AG08396 (cell line): ENCODE measurements at places on chromosomes 13 and 19.

- DNase-seq = no peak
Observed at GRCh38 chr13:46982856-46983582, 86.2 kb upstream of the HTR2A start.

DNA sequence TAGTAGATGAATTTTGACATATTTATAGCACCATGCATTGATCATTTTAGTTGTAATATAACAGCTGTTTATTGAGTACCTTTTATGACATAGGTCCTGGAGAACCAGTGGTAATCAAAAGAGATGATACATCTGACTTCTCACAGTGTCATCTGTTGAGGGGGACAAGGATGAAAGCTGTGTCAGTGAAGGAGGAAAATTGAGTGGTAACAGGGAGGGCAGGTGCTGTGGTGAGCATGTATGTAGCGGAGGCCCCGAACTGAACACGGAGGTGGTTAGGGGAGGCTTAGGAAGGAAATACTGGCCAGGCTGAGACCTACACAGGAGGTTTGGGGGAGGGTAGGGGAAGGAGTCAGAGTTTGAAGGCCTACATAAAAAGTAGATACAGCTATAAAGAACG, 199.7 kb downstream of the GGACT start:
- DNase-seq = no peak

DNA sequence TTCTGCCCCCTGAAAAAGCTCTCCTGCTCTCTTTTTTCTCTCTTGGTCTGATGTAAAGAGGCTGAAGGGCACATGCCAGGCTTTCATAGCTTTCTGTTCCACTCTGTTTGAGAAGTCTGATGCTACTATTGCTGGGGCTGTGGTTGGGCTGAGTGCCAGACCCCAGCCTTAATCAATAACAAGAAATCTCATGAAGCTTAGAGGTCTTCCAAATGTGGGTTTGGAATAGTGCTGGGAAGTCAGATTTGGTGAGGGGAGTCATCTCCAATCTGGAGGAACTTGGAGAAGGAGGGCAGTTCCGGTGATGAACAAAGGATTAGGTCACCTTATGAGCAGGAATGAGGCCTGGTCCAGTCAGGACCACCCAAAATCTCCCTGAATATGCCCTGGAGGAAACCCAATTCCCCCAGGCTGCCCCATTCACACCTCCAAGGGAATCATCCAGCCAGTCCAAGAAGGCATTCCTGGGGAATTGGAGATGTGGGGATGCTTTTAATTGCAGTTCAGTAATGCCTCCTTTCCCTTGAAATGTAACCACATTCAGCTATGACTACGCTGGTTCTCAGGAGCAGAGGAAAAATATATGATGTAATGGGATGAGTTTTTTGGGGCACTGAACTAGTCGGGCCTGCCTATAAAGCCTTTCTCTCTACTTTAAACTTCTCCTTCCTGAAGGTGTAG, 102.0 kb downstream of the STARD13 start:
- peak; percentile 19 for DNase-seq

DNA sequence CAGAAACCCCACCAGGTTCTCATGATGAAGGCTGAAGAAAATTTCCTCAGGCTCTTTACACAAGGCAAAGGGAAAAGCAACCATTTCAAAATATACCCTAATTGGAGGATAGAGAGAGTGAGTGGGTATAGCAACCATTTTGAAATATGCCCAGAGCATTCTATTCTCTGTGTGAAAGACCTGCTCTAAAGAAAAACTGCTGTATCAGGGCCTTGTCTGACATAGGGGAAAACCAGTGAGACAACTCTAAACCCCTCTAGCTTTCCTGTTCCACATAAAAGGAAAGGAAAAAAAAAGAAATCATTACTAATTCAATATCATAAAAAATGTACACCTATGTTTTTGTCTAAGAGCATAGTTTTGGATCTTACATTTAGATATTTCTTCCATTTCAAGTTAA, 42.3 kb downstream of the TPTE2 start:
- DNase-seq = no peak

GRCh38 chr19:48296963-48297734, 27.3 kb downstream of the ZNF114 start:
- no peak for DNase-seq

DNA sequence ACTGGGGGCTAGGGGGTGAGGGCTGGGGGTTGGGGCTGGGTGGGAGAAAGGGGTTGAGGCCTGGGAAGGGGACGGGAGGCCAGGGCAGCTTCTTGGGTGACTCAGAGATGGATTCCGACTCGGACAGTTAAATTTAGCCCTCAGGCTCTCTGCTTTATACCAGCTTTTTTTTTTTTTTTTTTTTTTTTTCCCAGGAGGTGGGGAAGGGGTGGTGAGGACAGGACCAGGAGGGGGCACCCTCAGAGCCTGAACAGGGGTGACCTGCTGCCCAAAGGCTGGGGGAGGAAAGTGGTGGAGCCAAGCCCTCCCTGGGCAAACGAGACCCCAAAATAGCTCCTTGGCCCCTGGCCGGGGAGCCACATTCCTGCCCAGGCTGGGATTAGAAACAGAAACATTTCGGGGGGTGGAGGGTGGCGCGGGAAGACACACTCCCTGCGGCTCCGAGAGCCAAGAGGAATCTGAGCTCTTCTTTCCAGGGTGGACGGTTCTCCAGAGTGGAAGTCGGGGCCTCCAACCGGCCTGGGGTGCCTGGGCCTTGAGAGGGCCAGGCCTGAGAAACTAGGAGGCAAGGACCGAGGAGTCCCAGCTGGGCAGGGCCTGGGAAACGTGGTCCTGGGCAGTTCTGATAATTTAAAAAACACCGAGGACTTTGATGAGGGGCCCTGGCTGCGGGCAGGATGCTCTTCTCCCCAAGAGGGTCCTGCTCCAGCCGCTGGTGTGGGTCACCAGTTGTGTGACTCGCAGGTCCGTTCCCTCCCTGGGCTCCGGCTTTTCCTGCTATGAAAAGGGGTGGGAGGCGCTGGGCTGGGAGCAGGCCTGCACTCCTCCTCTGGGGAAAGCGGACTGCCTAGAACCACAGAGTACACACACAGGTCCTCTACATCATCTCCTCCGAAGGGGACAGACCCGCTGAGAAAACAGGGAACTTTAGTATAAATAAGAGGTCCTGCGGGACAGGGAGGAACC, 813 bp upstream of the DMPK start:
- peak; percentile 88 for DNase-seq

DNA sequence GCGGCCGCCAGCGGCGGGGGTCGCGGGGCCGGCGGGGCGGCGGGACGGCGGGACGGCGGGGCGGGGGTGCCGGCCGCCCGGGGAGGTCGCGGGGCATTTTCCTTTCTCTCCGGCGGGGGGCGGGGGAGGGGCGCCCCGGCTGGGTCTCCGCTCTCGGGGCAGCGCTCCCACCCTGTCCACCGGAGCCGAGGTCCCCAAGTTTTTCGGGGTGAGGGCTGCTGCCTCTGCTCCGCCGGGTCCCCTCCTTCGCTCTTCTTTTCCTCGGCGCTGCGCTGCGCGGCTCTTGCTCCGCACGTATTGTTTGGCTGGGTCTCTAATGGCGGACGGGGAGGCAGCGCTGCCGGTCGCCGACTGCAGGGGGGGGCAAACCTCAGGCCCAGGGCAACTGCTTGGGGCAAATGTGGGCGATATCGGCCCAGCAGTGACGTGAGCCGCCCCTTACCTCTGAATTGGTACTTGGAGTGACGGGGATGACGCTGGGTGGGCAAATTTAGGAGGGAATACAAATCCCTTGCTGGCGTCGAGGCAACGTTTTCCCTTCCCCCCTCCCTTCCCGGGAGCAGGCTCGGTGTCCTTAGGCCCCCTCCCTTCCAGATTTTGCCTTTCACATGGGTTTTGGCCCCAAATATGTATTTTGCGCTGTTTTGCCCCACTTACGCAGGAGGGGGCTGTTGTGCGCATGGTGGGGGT, 759 bp downstream of the ZMYM2 start:
- DNase-seq = peak; percentile 70

DNA sequence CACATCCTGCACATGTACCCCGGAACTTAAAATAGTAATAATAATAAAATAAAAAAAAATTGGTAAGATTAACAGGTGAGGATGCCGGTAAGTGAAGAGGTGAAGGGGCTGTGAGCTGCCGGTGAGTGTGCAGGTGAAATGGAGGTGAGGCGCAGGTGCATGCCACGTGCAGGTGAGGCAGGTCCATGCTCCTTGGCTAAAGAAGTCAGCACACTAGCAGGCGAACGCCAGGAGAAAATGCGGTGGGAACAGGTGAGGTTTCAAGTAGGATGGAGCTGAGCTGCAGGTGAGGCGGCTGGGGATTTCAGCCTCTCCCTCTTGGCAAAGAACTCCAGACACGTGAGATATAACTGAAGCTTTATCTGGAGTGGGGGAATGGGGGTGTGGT, 7.5 kb upstream of the TNFSF14 start:
- no peak for DNase-seq

GRCh38 chr19:58237324-58237723, 8.6 kb downstream of the ZNF544 start:
- DNase-seq = no peak

- no peak for DNase-seq
Observed at GRCh38 chr13:32663660-32664059, 77.4 kb downstream of the PDS5B start.

DNA sequence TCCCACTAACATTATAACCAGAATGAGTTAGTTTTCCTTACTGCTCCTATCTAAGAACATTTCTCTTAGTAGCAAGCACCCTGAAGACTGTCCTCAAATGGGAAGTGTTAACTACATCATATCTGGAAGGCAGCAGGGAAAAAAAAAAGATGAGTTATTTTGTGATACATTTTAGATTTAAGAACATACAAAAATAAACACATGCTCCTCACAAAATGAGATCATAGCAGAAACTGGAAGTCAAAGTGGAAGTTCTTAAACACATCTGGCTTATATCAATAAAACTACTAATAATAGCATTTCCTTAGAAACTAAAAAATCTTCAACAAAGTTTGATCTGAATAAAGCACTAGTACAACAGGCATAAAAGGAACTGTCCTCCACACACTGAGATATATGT, 70.4 kb downstream of the SLITRK6 start:
- no peak for DNase-seq

DNA sequence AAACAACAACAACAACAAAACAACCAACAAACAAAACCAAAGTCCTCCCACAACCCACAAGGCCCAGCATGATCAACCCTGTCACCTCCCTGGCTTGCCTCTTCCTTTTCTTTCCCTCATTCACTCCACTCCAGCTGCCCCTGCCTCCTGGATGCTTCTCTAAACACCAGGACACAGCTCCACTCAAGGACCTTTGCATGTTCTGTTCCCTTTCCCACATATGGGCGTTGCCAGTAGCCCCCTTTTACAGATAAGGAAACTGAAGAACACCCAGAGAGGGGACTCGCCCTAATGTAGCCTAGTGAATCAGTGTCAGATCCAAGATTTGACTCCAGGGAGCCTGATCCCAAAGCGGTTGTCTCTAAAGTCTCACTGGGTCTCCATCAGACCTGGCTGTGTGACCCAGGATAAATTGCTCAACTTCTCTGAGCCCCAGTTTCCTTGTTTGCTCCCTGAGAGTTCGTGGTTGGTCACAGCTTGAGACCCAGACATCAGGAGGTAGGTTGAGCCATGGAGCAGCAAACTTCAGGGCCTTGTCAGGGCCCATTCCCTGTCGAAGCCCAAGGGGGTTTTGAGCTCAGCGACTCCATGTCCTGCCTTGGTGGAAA, 3.0 kb upstream of the DOCK6 start:
- DNase-seq = no peak

GRCh38 chr13:73173279-73173811, 114.5 kb downstream of the KLF5 start:
- DNase-seq = no peak

DNA sequence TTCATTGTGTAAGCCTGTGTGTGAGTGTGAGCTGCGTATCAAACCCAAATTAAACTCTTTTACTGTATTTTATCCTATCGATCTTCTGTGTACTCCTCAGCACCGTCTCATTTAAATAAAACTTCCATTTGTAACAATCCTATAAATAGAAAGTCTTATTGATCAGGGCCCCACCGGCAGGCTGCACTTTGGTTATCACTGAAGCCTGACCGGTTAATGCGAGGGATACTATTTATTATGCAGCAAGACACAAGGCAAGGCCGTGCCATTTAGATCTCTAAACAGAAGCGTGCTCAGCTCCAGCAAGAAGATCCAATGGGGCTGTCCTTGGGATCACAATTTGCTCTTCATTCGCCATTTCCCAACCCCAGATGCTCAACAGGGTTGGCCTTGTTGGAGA, 252.6 kb upstream of the TSHZ3 start:
- no peak for DNase-seq

DNA sequence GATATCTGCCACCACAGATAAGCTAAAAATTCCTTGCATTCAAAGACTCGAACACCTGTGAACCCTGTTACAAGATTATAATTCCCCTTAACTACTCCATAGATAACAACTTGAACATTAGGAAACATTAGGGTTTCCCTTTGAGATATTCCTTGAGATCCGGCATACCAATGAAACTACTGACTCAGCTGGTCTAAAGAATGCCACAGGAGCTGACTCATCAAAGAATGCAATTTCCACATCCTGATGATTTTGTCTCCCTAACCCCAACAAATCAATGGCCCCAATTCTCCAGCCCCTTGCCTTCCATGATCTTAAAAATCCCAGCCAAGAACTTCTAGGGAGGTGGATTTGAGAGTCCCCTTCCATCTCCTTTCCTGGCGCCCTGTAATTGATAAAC, 35.6 kb upstream of the ZNF599 start:
- peak; percentile 44 for DNase-seq

DNA sequence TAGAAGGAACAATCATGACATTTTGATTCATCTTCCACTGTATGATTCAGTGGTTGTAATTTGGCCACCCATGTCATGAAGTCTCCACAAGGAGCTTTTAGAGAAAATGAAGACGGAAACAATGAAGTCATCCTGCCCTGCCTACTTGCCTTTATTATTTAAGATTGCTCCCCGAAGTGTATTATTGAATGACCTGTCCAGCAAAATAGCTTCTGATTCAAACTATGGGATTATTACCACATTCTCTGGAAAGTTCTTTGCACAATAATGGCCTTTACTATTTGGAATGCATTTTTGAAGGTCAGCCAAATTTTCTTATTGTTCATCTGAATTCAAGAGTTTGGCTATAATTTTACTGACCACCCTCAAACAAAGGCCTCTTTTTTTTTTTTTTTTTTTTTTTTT, 77.8 kb upstream of the RFC3 start:
- no peak for DNase-seq

- no peak for DNase-seq
Observed at GRCh38 chr13:76048675-76049375, 412.7 kb downstream of the LMO7 start.

GRCh38 chr19:12974301-12975220, 5.2 kb downstream of the DAND5 start:
- no peak for DNase-seq
